Stimulated activated CD4-positive, alpha-beta T cell treated with anti-CD3 and anti-CD28 coated beads, Interleukin-15, amount 100 ng/mL, for 48 hours (primary cell): ENCODE measurements at places on chromosomes 3 and 15.

- no peak for DNase-seq
Measured at GRCh38 chr15:61777689-61778088, 282.6 kb downstream of the VPS13C start.

DNA sequence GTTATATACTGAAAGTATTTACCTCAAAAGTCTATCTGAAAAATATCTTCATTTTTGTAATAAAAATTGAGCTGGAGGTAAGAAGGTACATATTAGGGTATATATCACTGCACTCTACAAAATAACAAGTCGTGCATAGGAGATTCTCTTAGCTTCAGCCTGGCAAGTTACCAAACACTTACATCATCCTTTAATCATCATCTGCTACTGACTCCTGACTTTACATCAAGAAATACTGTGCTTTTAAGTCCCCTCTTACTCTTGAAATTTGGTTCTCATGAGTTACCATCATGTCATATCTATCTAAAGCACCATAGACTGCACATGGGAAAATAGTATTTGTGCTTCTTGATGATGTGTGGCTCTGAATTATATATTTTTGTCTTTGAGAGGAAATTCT is 50.8 kb downstream of the LYSMD4 start:
- DNase-seq, result no peak

DNA sequence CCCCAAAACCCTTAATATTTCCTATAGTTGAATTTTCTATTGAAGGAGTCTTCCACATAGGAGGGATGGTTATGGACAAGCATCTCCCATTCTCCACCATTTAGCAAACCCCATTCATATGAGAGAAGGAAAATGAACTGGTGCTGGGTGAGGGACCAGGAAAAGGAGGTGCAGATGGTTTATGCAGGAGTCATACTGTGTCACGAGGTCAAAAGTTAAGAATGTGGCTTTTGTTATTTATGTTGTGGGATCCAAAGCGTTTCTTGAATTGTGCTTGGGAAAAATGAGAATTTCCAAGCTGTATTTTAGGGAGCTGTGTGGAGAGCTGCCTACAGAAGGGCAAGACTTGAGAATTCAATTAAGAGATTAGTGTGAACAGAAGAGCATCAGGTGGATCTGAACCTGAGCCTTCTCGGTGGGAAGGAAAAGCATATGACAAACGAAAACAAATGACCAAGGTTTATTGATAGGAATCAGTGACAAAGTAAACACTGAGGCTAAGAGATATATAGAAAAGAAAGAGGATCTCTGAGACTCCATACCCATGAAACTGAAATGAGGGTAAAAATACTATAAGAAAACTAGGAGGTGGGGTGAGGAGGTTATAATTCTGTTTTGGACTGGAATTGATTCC is 473.3 kb upstream of the NR2F2 start:
- DNase-seq, result no peak

GRCh38 chr3:43770426-43771103 is 79.8 kb downstream of the ABHD5 start:
- no peak for DNase-seq

DNA sequence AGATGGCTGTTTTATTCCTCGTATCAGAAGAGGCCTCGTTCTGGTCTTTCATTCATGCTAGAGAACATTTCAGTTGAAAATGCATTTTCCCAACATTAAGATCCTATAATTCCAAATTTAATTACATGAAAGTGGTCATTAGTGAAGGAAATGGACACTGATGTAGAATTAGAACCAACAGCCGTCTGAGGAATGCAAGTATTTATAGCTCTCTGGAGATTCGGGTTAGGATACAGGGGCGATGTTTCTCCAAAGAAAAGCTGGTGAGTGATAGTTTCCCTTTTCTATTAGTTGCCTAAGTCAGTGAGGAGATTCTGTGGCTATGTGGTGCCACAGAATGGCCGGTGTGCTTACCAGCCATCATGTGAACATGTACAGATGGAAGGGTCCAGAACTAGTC is 109.0 kb upstream of the IL12A start:
- no peak for DNase-seq

GRCh38 chr15:94098921-94099573 is 132.3 kb upstream of the MCTP2 start:
- no peak for DNase-seq

DNA sequence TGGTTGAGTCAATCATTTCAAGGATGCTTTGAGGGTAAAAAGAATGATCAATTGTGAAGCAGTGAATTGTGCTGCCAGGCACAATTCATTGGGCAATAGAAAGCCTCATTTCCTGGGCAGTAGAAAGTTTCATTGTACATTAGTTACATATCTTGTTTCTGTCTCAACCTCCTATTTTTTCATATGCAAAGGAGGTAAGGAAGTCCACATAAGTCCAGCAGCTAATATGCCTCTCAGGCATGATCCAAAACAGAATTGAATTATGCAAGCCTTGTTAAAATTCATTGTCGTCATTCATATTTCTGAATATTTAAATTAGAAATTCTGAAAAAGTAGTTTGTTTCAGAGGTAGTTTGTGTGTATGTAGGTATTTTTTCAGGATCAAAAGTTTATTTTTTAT is 65.8 kb downstream of the TFRC start:
- DNase-seq, result no peak

- DNase-seq, result no peak
Measured at GRCh38 chr15:39273717-39274411, 307.0 kb upstream of the THBS1 start.

- DNase-seq, result no peak
Measured at GRCh38 chr3:47635536-47635935, 56.9 kb upstream of the CSPG5 start.

GRCh38 chr3:135559802-135560201 is 405.7 kb upstream of the PPP2R3A start:
- no peak for DNase-seq

DNA sequence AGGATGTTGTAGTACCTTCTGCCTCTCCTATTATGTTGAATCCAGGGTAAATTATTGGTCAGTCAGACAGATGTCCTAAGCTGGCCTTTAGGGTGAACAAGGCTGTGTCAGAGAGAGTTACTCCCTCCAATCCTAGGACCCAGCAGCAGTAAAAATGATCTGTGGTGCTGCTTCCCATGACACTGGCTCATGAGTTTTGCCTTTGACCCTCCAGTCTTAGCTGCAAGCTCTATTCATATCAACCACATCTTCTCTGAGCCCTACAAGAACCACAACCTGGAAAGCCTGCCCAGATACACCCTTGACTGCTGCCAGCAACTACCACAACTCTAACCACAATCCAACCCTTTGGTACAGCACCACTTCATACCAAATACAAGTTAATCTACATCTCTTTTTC is 27.2 kb upstream of the PHLDB2 start:
- DNase-seq, result no peak

DNA sequence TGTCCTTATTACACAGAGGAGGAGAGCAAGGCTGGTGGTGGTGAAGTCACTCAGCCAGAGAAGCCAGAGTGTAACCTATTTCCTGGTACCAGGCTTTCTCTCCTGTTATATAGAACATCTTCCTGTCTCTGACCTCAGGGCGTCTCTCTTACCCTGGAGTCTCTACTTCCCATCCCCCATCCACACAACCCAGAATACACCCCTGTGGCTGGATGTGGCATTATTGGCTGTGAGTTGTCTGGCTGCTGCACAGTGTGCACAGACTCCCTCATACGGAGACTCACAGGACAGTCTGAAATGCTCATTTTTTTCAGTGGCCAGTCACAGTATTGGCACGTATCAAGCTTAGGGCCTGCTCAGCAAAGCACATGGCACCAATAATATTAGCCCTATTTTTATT is 8.6 kb downstream of the PODXL2 start:
- DNase-seq, result no peak

DNA sequence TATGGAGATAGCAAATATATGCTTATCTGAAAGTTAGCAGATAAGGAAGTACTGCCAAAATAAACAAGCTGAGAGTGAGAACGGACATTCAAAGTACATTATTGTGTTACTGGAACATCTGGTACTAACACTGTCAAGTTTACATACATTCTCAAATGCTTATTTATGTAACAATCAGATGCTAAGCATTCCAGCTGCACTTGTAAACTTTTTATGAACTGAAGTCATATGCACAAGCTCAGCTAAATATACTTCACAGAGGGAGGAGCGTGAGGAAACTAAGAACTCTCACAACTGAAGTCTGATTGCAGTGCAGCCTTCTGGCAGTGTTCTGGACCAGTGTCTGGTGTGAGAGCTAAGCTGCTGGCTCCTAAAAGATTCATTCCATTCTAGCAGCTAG is 223.7 kb upstream of the NANOGP8 start:
- DNase-seq, result no peak

DNA sequence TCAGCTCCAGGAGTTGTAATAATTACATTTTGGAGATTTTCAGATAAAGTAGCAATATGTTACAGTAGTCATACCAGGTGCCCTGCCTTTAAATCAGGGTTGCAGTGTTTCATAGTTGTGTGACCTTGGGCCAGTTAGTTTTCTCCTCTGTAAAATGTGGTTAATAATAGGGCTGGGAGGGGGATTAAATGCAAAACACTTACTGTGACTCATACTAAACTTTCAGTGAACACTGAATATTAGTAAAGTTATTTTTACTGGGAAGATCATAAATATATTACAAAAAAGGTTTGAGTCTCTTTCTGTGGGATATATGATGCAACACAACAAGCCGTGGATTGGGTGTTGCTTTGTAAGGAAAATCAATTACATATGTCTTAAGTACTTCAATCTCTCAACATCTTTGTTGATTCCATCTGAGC is 1.1 kb upstream of the EBLN2 start:
- no peak for DNase-seq

DNA sequence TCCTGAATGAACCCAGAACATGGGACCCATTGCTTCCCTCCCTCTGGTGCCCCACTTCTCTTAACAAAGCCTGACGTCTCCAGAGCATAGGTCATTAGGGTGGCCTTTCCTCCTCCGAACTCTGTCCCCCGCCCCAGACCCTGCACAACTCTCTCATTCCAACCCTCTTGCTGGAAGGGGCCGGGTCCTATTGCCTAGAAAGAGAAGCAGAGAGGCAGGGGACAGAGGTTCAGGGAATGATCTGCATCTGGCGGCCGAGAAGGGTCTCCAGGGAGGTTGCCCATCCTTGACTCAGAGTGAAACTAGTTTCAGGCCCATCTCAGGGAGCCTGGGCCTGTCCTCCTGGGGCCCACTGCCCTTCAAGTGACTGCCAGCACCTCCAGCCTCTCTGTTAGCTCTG is 79.0 kb downstream of the LINGO1 start:
- no peak for DNase-seq

DNA sequence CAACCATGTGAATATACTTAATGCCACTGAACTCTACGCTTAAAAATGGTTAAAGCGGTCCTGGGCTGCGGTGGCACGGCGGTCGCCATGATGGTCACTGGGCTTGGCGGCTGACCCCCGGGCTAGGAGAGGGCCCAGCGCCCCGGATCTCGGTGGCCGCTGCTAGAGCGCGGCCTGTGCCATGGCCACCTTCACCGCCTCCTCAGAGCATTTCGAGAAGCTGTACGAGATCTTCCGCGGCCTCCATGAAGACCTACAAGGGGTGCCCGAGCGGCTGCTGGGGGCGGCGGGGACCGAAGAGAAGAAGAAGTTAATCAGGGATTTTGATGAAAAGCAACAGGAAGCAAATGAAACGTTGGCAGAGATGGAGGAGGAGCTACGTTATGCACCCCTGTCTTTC is 35.6 kb upstream of the TBC1D23 start:
- DNase-seq, result no peak

GRCh38 chr3:140186421-140186920 is 251.5 kb downstream of the CLSTN2 start:
- DNase-seq, result no peak

GRCh38 chr3:163671201-163671600 is 1407.1 kb downstream of the SI start:
- no peak for DNase-seq

DNA sequence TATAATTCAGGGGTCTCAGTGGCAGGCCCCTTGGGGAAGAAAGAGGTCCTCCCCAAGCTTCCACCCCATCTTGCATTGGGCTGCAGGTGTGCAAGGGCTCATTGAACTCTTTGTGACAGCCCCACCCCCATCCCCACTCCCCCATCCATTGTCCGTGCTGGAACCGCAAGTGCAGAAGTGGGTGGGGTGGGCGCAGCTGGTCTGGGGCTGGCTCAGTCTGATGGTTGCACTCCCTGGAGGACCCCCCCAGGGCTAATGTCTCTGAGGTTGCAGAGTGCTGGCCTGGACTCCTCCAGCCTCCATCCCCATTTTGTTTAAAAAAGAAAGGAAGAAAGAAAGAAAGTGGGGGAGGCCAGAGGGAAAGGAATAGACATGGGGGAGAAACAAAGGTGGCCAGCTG is 42.3 kb upstream of the ARL8B start:
- DNase-seq, result no peak

GRCh38 chr3:14148041-14148985 is 23.5 kb downstream of the TMEM43 start:
- DNase-seq, result no peak

GRCh38 chr15:41416128-41416741 is 660 bp upstream of the RTF1 start:
- no peak for DNase-seq

GRCh38 chr3:26365706-26366105 is 256.9 kb upstream of the LRRC3B start:
- DNase-seq, result no peak

- no peak for DNase-seq
Measured at GRCh38 chr3:101913168-101913567, 63.9 kb downstream of the NFKBIZ start.

GRCh38 chr15:101296418-101297405 is 1.7 kb upstream of the SNRPA1 start:
- no peak for DNase-seq

- no peak for DNase-seq
Measured at GRCh38 chr3:78917536-78917935, 850.3 kb downstream of the ROBO1 start.

- no peak for DNase-seq
Measured at GRCh38 chr3:85432081-85432480, 473.3 kb downstream of the CADM2 start.

GRCh38 chr15:50876989-50877360 is 31.5 kb upstream of the AP4E1 start:
- peak; percentile 60 for DNase-seq

GRCh38 chr3:159813822-159814531 is 174.7 kb upstream of the IL12A start:
- no peak for DNase-seq

DNA sequence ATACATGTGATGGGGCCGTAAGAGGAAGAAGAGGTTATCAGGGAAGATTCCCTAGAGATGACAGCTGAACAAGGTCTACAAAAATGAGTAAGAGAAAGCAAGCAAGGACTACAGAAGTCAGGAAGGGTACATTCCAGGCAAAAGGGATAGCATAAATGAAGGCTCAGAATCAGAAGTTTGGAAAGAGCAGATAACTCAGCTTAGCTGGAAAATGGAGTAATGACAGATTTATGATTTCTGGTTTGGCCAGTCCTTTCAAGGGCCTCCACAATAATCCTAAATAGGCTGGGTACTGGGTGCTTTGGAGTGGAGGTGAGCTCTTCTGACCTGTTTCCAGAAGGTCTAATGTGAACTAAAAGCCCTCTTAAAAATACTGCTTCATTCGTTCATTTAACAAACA is 110.7 kb downstream of the MYO5A start:
- no peak for DNase-seq
